T-helper 9 cell (primary cell): ENCODE measurements at places on chromosomes 4 and X.

DNA sequence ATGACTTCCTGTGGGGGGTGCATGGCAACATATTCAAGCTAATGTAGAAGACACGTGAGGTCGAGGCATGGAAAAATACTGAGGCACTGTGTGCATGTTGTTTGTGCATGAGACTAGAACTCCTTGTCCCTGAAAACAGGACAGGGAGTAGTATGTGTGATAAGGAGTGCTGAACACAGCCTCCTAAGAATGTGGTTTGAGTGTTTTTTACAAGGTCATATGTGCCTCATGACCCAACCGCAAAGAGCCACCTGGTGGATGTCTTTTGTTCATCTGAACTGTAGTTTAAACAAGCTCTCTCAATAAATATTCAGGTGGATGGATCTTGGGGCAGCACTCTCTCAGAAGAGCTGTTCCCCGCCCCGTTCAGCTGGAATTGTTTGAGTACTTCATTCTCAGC, 226.6 kb downstream of the NLGN4X start:
- DNase-seq: no peak

- DNase-seq: no peak
These were observed 2.4 kb downstream of the TSC22D3 start for GRCh38 chrX:107773206-107773605.

DNA sequence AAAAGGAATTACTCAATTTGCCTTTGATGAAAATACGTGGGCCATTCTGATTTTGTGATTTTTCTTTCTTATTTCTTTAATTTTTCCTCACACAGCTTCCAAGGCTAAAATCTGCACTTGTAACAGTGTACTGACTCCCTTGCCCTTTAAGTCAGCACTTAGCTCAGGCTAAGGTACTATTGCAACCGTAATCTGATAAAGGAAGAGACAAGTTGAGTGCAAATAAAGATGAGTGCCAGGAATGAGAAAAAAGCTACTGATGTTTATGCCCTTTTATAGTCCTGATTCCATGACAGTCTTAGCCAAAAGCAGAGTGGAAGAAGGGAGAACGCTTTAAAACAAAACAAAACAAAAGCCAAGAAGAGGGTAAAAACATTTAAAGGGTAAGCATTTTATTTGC, 6.0 kb downstream of the DMD start:
- DNase-seq: no peak

DNA sequence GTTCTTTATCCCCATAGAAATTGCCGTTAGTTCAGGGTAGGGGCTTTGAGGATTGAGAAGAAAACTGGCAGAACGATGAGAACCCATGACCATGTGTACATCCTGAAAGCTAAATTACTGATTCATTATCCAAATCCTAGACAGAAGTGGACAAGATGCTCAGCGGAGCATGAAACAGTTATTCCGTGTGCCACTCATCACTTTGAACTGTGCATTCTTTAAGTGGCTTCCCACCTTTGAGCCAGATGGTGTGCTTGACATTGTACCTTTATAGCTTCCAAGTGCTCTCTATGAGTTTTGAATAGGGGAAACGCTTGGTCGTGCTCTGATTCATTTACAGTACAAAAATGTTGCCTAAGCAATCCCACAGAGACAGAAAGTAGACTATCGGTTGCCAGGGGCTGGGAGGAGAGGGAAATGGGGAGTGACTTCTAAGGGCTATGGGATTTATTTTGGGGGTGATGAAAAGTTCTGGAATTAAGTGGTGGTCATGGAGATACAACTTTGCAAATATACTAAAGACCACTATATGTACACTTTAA, 100.0 kb downstream of the DOCK11 start:
- no peak for DNase-seq

DNA sequence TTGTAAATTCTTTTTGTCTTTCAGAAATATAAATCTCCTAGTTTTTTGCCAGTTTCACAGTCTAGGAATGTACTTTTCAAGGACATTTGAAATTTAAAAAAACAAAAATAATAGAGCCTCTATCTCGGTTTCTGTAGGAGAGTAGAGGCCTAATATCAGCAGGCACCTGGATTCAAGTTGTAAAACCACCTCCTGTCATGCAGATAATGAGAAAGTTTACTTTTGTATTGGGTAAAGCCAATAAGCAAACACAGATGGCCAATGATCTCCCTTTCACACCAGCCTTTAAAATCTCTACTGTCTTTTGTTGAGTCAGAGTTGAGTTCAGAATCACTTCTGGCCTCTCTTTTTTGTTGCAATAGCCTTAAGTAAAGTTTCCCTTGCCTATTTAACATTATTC, 1499.9 kb downstream of the PCDH18 start:
- no peak for DNase-seq

GRCh38 chr4:158906073-158906472, 137.2 kb downstream of the FNIP2 start:
- no peak for DNase-seq

DNA sequence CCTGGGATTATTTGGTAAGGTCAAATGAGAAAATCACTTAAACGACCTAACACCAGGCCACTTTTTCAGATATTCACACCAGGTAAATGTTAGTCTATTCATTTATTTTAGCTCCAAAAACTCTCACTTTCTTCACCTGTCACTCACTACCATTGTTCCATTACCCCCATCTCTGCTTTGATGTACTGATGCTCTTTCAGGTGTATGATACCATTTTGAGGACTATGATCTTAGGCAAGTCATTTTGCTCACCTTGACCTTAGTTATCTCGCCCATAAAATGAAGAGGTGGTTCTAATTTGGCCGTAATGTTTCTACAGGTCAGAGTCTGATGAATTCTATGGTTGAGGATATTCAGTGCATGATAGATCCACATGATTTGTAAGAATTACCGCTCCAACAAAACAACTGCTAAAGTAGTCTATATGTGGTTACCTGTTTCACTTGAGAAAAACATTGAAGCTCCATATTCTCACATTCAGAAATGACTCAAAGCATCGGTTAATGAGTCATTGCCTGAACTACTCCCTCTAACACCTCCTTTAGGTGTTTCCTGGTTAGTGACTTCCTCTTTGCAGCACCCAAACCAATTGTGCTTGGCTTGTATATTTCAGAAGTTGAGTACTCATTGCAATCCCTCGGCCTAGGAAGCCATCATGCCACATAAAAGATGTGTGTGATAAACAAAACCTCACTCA, 4.5 kb downstream of the DTHD1 start:
- DNase-seq: peak; percentile 17
